Muscle of back (tissue), 13 donors: ENCODE measurements at places on chromosomes 1 and 21. TPM values are rescaled to one million over a fixed set of nuclear protein-coding genes. Genes with fewer than 3 reads are reported as not detected.

C1orf116 gene
- polyA plus RNA-seq, result 0.07 TPM

DNA sequence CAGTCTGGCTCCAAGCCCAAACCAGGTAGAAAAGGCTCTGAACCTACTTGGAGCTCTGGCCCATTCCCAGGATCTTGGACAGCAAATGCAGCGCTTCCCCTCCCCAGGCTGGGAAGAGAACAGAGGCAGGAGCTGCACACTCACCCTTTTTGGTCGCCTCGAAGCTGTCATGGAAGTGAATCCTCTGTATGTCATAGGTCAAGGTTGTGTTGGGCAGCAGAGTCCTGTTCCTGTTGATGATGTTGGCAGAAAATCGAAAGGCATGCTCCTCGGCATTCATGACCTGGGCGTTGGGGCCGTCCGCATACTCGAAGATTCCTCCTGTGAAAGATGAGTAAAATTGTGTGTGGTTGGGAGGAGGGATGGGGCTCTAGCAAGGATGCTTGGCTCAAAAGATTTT, 143.5 kb downstream of the GRIK3 start:
- DNase-seq, result no peak

DNA sequence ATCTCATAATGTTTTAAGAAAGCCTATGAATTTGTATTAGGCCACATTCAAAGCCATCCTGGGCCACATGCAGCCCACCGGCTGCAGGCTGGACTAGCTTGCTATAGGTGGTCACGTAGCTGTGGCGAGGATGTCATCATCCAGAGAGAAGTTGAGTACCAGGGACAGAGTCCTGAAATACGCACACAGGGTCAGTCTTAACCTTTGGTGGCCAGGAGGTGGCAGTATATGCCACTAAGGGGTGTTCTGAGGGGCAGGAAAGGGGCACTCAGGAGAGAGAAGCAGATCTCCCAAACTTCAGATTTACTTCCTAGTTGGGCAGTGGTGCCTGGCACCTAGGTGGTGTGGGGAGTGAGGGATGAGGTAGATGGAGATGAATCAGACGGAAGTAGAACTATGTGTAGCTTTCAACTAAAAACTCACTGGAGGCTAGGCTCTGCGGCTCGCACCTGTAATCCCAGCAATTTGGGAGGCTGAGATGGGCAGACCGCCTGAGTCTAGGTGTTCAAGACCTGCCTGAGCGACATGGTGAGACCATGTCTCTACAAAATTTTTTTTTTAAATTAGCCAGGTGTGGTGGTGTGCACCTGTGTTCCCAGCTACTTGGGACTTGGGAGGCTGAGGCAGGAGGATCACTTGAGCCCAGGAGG, 16.3 kb upstream of the CDK18 start:
- peak; percentile 71 for DNase-seq

- DNase-seq, result no peak
Measured at GRCh38 chr21:45516071-45516670, 26.1 kb downstream of the SLC19A1 start.

- no peak for DNase-seq
Measured at GRCh38 chr1:119132179-119132578, 8.3 kb downstream of the WARS2 start.
